ENCODE measurements at places on chromosomes 16 and 17. TPM values are rescaled to one million over a fixed set of nuclear protein-coding genes. Genes with fewer than 3 reads are reported as not detected.

The CD300E gene
- total RNA-seq: 0.67 TPM

The SPAG7 gene
- 104 TPM for total RNA-seq

The CARD14 gene
- total RNA-seq: not detected

The ABCA6 gene
- 14.6 TPM for total RNA-seq

The GGA2 gene
- 38.1 TPM for total RNA-seq

The CCDC40 gene
- total RNA-seq: 9.0 TPM

The GEMIN4 gene
- total RNA-seq: 10.9 TPM

The GPR139 gene
- not detected for total RNA-seq

The TMC6 gene
- total RNA-seq: 80.1 TPM

The TMEM88 gene
- 14.7 TPM for total RNA-seq

The CHD9NB gene
- 1.0 TPM for total RNA-seq

The AURKB gene
- total RNA-seq: 0.83 TPM

The PSMC3IP gene
- total RNA-seq: 1.8 TPM

The TNK1 gene
- total RNA-seq: 2.0 TPM

The TEKT5 gene
- total RNA-seq: 0.22 TPM

The AGRP gene
- total RNA-seq: not detected

The PLA2G10 gene
- total RNA-seq: not detected

The ARSG gene
- 2.7 TPM for total RNA-seq

The LLGL2 gene
- 4.7 TPM for total RNA-seq

The HOXB9 gene
- not detected for total RNA-seq

The PTGES3L gene
- 51.2 TPM for total RNA-seq

The KRT33A gene
- not detected for total RNA-seq

The SEZ6L2 gene
- 1.2 TPM for total RNA-seq

The CES1 gene
- total RNA-seq: 9.9 TPM

The ZNF19 gene
- 2.6 TPM for total RNA-seq

The C16orf89 gene
- total RNA-seq: 8.9 TPM

The SOCS1 gene
- 1.7 TPM for total RNA-seq

The PDP2 gene
- 2.7 TPM for total RNA-seq

The BCO1 gene
- total RNA-seq: not detected

The PRR35 gene
- total RNA-seq: not detected

The LDHD gene
- 89.3 TPM for total RNA-seq

The PRR29 gene
- 0.51 TPM for total RNA-seq

The PRDM7 gene
- not detected for total RNA-seq

The CES3 gene
- 0.62 TPM for total RNA-seq

The TBC1D26 gene
- total RNA-seq: not detected

The PRPSAP2 gene
- total RNA-seq: 20.9 TPM

The TMEM220 gene
- 3.7 TPM for total RNA-seq

The ALOX15B gene
- not detected for total RNA-seq

The LGALS9C gene
- total RNA-seq: not detected

The MEFV gene
- 1.00 TPM for total RNA-seq

The ADAP2 gene
- 6.8 TPM for total RNA-seq

The ZNF423 gene
- total RNA-seq: 8.6 TPM

The KRT39 gene
- not detected for total RNA-seq

The KRTAP9-8 gene
- not detected for total RNA-seq

The KCNJ2 gene
- 33.5 TPM for total RNA-seq

The CDRT15 gene
- not detected for total RNA-seq

The KRTAP4-1 gene
- total RNA-seq: not detected

The AANAT gene
- not detected for total RNA-seq

The SLC16A11 gene
- total RNA-seq: 1.1 TPM

The ARL17B gene
- total RNA-seq: 6.0 TPM

The ARHGAP27 gene
- 20.0 TPM for total RNA-seq

The GRB7 gene
- 0.65 TPM for total RNA-seq

The CIBAR2 gene
- not detected for total RNA-seq

The P2RX1 gene
- 5.1 TPM for total RNA-seq

The TBC1D3E gene
- not detected for total RNA-seq

The SCARF1 gene
- 10.9 TPM for total RNA-seq

The KRT36 gene
- not detected for total RNA-seq
